Effector CD8-positive, alpha-beta T cell (primary cell): ENCODE measurements at places on chromosomes 6 and 20.

DNA sequence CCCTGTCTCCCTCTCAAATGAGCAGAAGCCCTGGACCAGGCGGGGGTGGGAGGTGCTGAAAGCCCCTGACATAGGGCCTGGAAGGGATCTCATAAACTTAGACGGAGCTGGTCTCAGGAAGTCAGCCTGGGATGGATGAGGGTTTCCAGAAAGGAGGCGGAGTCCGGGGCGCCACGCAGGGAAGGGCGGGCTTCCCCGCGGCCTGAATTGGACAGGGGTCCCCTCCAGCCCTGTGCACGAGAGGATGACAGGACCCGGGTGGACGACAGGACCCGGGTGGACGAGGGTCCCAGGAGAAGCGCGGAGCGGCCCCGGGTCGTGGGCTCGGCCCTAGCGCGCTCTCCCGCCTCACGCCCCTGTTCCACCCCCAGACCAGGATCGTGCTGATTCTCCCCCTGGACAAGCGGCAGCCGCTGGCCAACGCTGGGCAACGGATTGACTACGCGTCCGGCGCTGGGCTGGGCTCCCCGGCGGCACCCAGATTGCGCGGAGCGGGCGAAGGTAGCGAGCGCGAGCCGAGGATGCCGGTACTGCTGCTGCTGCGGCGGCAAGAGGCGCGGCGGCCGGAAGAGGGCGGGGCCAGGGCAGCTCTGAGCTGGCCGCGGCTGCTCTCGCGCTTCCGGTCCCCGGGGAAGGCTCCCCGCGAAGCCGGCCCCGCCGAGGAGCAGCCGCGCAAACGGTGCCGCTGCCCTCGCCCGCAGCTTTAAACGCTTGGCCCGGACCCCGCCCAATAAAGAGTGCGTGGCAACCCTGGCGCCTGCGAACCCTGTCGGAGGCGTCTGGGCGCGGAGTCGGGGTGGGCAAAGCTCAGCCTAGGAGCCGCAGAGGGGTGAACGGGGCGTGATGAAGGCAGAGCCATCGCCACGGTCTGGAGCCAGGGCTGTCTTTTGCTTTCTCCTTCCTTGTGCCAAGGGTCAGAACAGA is 1.3 kb downstream of the C20orf144 start:
- peak; percentile 52 for DNase-seq

DNA sequence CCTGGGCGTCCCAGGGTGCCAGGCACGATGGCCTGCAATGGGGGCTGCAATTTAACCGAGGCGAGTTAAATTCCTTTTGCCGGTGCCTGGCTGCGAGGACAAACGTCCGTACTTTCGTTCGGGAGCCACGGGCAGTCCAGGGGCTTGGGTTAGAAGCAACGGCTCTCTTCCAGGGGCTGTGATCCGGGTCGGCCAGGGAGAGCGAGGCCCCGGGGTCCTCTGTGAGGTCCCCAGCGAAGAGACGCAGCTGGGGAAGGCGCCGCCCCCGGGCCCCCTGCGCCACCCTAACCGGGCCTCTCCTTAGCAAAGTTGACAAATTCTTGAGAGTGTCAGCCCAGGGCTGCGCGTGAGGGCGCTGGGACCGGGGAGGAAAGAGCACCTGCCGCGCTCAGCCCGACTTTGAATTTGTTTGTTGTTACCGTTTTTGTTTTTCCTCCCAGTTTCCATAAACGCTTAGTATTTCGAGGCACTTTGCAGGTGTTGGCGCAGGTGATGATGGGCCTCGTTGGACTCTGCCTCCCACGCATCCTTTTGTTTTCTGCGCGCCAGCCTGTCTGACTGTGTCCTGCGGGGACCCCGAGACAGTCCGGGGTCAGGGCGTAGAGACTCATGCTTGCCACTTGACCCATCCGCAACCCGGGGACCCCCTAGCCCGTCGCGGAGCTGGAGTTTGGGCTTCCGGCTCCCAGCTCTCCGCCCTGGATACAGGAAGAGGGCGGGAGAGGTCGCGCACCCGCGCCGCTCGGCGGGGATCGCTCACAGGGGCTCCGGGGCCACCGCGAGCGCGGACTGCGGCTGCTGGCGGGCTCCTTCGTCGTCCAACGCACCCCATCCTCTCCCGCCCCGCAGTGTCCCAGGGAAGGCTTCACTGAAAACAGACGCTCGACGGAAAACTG is 5.8 kb downstream of the OLIG3 start:
- no peak for DNase-seq

GRCh38 chr6:3372912-3373554 is 83.8 kb downstream of the SLC22A23 start:
- DNase-seq, result no peak

GRCh38 chr6:83369692-83370091 is 61.2 kb downstream of the ME1 start:
- no peak for DNase-seq

DNA sequence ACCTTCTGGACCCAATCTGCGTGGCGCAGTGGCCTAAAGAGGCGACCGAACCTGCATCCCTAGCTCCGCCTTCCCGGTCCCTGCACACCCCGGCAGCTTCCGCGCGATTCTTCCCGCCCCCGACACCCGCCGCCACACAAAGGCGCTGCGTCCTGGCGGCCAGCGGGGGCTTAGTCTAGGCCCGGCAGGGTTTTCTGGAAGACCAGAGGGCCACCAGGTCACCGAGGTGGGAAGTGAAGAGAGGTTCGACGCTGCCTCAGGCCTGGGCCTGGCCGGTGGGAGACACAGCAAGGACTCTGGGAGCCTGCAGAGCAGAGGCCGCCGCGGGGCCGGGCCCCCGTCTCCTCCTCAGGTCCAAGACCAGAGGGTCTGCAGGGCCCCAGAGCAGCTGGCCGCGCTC is 154.9 kb downstream of the OR2B2 start:
- peak; percentile 41 for DNase-seq

DNA sequence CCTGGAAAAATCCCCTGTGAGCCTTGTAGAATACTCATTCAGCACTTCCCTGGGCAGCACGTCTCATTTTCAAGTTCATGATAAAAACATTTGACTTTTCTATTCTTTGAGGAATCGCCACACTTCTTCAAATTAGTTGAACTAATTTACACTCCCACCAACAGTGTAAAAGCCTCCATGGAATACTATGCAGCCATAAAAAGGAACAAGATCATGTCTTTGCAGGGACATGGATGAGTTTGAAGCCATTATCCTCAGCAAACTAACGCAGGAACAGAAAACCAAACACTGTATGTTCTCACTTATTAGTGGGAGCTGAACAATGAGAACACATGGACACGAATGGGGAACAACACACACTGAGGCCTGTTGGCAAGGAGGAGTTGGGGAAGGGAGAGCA is 102.0 kb upstream of the HEY2 start:
- no peak for DNase-seq

DNA sequence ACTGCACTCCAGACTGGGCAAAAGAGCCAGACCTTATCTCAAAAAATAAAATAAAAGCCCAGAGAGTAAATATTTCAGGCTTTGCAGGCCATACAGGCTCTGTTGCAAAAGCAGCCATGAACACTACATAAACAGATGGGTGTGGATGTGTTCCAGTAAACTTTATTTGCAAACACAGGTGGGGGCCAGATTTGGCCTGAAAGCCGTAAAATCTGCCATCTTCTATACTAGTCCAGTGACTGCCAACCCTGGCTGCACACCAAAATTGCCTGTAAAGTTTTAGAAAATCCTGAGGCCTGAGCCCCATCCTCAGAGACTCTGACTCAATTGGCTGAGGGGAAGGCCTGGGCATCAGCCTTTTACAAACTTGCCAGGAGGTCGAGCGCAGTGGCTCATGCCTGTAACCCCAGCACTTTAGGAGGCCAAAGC is 103.6 kb downstream of the ZMYND8 start:
- DNase-seq, result no peak

GRCh38 chr6:90610751-90611542 is 24.1 kb upstream of the MAP3K7 start:
- no peak for DNase-seq

DNA sequence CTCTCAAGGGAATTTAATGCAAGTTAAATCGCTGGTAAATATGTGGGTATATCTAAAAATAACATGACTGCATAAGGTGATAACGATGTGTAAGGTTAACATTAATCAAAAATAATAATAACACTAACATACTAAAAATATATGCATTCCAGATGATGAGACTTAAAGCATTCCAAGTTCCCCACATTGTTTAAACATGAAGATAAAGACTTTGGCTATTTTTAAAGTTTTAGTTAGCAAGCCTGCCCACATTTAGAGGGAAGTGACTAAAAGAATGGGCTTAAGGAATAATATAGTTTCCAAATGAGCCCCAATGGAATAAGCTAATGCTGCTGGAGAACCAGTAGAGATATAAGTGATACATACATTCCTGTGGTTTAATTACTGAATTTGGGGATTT is 941.3 kb downstream of the TBC1D32 start:
- DNase-seq, result no peak

DNA sequence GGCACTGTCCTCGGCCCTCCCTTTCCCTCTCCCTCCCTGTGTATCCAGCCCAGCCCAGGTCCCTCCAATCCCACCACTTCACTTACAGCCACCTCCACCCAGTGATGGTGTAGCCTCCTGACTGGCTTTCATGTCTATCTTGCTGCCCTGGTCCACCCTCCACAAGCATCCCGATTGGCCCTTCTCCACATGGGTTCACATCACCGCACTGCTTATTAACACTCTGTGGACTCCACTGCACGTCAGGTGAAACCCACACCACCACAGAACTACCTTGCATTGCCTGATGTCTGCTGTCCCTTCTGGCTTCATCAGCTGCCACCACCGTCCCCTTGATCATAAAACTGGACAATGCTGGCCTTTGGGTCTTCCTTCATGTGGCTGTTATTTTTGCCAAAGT is 220.4 kb upstream of the ARID1B start:
- no peak for DNase-seq

DNA sequence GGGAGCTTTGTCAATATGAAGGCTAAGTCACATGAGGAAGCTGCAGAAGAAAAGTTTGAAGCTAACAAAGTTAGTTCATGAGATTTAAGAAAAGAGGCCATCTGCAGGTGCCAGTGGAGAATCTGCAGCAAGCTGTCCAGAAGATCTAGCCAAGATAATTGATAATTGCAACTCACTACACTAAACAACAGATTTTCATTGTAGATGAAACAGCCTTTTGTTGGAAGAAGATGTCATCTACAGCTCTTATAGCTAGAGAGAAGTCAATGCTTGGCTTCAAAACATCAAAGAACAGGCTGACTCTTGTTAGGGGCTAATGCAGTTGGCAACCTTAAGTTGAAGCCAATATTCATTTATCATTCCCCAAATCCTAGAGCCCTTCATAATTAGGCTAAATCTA is 83.7 kb downstream of the RIN2 start:
- no peak for DNase-seq

DNA sequence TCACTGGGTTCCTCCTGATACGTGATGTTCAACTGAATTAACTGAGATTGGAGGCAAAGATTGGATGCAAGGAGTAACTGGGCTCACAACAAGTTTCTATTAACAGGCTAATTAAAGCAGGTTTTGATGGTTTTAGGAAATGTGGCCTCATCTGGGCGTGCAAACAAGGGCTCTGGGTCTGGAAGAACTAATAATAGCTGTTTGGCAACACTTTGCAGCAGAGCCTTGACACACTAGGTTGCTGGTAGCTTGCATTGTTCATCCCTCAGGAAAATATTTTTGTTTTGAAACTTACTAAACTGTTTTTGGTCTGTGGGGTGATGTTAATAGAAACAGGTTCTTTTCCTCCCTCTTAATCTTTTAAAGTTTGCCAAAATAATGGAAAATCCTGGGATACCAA is 117.2 kb upstream of the CD93 start:
- DNase-seq, result no peak
